ENCODE measurements at places on chromosomes 13 and 19. TPM values are rescaled to one million over a fixed set of nuclear protein-coding genes. Genes with fewer than 3 reads are reported as not detected.

LMTK3 gene
- total RNA-seq: 2.4 TPM

PDE4C gene
- total RNA-seq: 3.0 TPM

PLIN4 gene
- total RNA-seq: 22.5 TPM

SIGLECL1 gene
- total RNA-seq: not detected

U2AF2 gene
- 148 TPM for total RNA-seq

RASAL3 gene
- 8.3 TPM for total RNA-seq

DNA sequence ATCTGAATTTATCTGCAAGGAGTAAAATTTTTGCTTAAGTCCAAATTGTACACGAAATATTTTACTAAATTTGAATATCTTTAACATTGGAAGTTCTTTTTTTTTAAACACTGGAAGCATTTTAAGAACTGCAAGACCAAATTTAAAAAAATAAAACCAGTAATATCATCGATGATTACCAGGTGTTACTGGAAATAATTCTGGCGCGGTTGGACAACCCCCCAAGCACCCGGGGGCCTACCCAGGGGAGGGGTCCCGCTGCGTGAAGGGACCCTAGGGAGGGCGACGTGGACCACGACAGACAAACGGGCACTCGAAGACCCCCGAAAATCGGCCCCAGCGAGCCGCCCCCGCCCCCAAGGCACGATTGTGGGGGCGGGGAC is 12.6 kb upstream of the JSRP1 start:
- DNase-seq: no peak

DNA sequence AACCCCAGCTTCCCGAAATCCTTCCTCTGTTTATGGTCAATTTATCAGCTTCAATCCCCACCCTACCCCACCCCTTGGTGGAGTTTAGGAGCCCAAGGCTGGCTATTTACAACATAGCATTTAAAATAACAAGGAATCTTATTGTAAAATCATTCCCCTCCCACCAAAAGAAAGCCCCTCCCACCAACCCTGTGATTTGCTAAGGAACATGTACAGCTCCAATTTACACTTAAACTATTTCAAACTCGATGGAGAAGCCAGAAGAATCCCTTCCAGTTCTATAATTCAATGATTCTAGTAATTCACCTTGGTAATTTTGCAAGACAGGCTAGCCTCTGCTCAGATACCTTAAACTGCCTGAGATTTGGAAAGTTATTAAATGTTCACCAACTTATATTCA is 3.0 kb downstream of the LATS2 start:
- no peak for DNase-seq

DNA sequence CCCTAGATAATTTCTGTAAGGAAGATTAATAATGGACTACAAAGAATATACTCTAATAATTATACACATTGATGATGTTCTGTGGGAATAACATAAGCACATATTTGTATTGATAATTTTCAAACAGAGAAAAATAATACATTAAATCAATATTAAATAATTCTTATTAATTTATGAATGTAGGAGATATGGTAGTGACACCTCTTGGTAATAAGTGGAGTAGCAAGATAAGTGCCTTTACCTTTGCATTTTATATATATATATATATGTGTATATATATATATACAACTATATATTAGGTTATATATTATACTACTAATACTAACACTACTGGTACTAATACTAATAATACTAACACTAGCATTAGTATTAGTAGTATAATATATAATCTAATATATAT is 905.8 kb downstream of the SLITRK1 start:
- no peak for DNase-seq

- no peak for DNase-seq
Observed at GRCh38 chr13:105997581-105998550, 537.6 kb downstream of the EFNB2 start.

GRCh38 chr13:23449398-23450162 is 16.1 kb upstream of the SACS start:
- no peak for DNase-seq

DNA sequence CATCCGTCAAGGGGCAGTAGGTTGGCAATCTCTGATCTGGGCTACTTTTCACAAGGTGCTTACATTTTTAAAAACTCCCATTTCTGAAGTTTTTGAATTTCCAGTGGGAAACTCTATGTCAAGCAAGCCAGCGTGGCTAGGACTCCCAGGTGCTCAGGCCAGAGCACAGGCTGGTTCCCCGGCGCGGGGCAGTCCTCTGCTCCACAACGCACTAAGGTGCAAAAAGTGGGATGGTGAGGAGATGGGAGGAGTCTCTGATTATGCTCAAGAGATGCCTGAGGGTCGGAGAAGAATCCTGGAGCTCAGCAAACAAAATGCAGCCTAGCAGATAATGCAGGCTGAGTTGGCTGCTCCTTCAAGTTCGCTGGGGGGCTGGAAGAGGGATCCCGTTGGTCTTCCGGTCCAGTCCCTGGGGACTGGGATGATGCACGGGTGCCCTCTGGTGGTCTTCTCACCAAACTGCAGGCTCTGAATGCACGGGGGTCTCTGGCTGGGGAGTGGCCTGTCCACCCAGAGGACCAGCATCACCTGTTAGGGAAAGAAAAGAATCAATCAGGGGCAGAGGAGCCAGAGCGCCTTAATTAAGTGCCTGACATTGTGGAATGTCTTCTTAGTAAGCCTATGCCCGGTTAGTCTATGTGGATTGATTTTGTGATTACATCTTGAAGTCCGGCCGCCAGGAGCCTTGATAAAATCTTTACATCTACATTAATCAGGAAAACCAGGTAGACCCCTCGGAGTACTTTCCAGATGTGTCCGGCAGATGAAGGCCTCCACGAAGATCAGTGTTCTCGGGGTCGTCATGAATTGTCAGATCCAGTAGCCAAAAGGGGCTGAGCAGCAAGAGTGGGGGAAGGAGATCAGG is 244.4 kb upstream of the MAB21L1 start:
- DNase-seq: peak; percentile 42

- DNase-seq: no peak
Observed at GRCh38 chr13:88761145-88761544, 1090.0 kb downstream of the SLITRK5 start.

GRCh38 chr13:28324181-28324789 is 170.6 kb downstream of the FLT1 start:
- peak; percentile 55 for DNase-seq

DNA sequence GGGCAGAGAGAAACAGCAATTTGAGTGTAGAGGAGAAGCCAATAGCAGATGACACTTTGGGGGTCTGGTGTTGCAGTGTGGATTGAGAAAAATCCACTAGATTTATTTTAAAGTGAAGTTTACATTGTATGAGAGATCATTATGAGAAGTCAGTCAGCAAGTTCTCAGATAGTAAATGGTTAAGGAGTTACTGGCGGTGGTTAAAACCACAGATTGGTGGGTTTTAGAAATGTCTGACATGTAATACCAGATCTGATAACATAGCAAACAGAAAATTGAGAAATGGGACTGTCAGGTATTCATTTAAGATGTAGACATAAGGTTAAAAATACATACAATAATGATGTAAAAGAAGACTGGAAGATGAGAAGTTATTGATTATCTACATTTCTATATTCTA is 7.2 kb downstream of the ABHD13 start:
- DNase-seq: no peak

DNA sequence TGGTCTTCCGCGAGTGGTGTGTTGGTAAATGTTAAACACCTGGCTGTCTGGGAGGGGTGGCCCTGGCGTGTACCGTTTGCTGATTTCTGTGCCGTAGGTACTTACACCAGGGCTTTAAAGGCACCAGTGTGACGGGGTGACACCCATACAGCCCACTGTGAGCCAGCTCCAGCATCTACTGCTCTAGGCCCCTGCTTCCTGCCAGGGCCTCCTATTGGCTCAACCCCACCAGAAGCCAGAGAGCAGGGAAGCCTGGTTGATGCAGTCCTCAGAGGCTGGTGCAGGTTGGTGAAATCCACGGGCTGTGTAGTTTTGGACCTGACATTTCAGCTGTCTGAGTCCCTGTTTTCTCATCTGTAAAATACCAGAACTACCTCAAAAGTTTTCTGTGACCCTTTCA is 30.4 kb downstream of the ARHGEF7 start:
- no peak for DNase-seq

DNA sequence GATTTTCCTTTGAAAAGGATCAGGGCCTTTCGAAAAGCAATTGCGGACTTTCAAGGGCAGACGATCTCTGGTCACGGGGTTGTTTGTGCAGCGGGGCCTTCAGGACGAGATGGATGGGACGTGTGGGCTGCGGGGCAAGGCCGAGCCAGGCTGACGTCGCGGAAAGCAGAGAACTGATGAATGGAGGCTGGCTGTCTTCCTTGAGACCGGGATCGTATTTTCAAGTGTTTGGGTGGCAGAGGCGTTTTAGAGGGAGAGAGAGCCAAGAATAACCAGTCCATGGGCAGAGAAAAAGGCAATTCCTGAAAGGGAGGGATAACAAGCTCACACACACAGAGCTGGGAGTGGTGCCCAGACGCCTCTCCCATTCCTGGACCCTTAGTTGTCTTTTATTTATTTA is 138.9 kb upstream of the USP29 start:
- no peak for DNase-seq

GRCh38 chr19:46760363-46760762 is 14.1 kb upstream of the STRN4 start:
- DNase-seq: no peak

DNA sequence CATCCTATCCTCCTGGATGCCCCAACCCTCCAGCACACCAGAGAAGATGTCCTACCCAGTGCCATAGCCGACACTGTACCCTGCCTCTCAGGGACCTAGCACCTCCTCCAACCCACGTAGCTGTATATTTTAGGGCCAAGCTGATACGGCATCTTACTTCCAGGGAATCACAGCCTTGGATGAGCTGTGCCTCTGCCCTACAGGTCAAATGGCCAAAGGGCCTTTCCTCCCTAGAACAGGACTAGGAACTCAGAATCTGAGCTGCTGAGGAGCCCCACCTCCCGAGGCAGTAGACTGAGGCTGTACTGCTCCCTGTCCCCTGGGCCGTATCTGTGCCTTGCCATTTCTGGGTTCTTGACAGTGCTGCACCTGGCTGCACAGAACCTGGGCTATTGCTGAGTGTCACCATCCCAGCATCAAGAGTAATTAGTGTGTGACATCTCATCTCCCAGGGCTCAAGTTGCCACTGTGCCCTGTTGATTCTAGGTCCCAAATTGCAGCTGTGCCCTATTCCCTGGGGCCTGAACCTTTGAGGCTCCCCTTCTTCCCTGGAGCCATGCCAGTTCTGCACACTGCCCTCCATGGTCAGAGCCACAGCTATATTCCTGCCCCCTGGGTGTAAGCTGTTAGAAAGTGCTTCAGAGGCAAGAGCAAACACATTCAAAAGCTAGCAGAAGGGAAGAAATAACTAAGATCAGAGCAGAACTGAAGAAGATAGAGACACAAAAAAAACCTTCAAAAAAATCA is 41.0 kb downstream of the VWA8 start:
- no peak for DNase-seq

DNA sequence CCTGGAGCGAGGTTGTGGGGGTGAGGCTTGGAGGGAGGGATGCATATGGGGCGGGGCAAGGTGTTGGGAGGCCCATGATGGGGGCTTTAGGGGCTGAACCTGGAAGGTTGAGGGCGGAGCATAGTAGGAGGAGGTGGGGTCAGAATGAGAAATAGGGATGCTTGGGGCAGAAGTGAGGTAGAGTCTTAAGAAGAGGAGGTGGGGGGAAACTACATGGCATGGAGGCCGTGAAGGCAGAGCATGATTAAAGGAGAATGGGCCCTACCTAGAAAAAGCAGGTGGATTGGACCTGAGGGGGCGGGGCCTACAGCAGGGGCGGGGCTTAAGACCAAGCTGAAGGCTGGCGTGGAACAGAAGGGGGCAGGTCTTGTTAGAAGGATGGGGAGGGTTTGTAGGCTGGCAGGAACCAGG is 799 bp downstream of the NR1H2 start:
- peak; percentile 55 for DNase-seq

DNA sequence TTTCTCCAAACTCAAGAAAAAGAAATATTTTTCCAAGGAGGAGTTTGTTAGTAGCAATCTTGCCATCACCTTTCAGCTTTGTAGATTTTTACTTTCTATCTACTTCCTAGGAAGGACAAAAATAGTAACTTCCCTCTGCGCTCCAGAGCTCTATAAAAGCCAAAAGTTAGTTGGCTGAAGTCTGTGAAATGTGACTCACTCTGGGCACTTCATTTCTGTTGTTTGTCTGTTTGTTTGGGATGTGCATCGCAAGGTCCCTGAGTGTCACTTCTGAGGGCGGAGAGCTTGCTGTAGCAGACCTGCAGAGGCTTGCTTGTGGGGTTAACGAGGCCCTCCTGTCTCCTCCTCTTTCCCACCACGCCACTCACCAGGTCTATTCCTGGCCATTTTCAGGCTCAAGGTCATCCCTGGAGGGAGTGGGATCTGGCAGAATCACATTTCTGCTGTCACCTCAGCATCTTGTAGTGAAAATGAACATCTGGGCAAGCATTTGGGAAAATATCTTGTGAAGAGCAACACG is 307.6 kb downstream of the GPC6 start:
- no peak for DNase-seq

- no peak for DNase-seq
Observed at GRCh38 chr19:18412610-18413239, 6.5 kb upstream of the SSBP4 start.

GRCh38 chr13:36344886-36345437 is 1.2 kb downstream of the SPART start:
- no peak for DNase-seq

DNA sequence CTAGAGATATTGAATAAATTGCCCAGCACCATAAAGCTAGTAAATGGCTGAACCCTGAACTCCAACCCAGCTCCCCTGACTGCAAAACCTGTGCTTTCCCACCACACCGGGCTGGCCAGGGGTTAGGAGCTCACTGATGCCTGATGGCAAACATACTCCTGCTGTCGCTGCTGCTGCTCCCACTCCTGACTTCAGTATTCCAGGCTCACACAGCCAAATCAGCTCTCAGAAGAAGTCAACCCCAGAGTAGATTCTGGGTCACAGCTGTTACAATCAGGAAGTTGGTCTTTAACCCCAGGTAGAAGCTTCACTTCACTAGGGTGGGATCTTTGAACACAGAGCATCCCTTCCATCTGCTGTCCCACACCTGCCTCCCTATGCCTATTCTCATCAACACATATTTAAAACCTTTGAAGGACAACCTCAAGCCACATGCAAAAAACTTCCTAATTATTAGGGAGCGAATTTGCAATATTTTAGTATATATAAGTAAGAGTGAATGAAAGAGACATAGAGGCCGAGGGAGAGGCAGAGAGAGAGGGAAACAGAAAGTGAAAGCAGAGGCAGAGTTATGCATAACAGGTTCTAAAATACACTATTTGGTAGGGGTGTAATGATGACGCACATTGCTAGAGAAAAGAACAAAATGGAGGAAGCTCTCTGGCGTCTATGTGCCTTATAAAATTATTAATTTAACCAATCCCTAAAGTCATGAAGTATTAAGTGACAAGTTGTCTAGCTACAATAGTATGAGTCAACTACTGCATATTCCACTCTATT is 99.4 kb upstream of the SERP2 start:
- no peak for DNase-seq

DNA sequence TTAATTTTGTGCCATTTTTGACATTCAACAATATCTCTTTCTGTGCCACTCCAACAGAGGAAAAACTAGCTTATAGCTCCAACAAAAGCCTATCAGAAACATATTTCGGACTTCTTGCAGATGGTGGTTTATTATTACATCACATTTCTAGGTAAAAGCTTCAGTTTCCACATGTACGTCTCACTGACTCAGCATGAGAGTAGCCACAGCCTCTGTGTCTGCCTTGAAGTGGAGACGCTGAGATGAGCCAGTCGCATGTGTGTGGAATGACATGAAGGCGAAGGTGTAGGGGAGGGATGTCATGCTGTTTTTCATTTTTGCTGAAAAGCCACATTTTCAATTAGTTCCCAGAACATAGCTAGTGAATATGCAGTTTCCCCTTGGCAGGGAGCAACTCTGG is 598.6 kb downstream of the EFNB2 start:
- no peak for DNase-seq
